ENCODE measurements at places on chromosomes 6 and 20.

- DNase-seq = no peak
Observed at GRCh38 chr6:143078468-143079324, 18.0 kb downstream of the AIG1 start.

DNA sequence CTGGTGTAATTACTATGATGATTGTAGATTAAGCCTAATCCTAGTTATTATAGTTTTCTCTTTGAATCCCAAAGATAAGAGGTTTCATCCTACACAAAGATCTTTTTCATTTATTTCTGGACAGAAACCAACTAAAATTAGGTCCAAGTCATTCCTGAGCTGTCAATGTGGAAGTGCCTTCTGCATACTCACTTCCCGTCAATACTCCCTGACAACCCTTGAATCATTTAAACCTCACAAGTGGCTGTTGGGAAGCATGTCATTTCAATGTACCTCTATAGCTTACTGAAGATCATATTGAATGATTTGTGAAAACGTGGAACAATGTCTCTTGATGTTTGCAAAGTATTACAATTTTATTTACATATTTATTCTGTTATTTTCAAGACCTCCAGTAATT is 274.1 kb downstream of the HACE1 start:
- DNase-seq = no peak

GRCh38 chr6:151285122-151285521 is 45.4 kb downstream of the AKAP12 start:
- DNase-seq = no peak

GRCh38 chr20:62149532-62150309 is 6.2 kb downstream of the SS18L1 start:
- no peak for DNase-seq

- no peak for DNase-seq
Observed at GRCh38 chr6:167164261-167164660, 6.5 kb upstream of the GPR31 start.

DNA sequence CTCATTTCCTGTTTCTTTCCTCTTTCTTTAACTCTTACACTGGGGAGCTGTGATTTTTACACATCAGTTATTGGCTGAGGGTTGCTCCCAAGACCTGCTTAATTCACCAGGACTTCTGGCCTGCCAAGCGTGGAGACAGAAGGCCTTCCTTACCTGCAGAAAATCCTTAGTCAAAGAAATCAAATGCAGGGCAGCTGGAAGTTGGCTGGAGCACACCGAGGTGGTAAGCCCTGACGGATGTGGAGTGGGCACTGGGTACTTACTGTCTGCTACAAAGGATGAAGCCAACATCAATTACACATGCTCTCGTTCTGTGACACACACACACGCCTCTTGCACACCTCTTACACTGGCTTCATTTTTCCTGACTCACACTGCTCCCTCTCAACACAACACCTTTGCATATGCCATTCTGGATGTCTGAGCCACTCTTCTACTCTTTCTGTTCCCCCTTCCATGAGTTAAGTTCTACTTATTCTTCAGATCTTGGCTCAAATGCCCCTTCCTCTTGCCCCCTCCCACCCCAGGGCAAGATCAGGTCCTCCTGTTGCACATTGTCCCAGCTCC is 61.6 kb downstream of the TTI1 start:
- DNase-seq = no peak

DNA sequence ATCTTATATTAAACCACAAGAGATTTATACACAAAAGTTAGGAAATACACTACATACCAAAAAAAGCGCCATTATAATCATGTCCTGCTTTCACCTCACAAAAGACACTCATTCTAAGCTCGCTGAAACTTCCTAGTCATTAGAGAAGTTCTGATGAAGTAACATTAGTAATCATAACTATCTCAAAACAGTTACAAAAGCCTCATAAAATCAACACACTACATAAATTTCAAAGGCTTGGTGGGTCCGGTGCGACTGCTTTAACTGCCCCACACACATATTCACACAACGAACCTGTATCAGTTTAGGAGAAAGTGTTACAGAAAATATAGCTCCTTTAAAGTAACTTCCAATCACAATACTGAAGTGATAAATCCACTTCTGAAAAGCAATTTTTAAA is 1.9 kb downstream of the PHIP start:
- DNase-seq = no peak

DNA sequence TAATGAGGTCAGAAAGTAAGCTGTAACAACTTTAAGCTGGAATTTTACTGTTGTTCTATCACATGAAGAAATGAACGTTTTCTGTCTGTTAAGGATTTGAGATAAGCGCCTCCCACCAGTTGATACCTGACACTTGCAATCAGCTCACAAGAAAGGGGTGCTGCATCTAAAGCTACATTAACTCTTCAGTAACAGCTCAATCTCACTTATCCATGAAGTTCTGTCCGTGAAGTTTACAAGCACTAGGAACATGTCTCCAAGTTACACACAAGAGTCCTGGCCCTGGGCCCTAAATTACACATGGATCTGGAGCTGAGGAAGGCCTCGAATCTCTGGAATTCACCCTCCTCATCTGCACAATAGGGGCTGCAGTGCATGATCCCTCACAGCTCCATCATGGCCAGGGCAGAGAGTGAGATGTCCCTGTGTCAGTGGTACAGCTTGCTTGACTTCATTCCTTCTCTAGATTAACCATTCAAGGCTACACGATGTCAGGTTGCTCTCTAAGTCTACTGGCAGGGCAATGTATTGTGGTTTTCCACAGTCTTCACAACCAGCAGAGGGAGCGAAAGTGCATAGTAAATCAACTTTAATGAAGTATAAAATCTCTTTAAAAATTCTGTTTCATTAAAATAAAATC is 182.4 kb upstream of the MCHR2 start:
- no peak for DNase-seq

DNA sequence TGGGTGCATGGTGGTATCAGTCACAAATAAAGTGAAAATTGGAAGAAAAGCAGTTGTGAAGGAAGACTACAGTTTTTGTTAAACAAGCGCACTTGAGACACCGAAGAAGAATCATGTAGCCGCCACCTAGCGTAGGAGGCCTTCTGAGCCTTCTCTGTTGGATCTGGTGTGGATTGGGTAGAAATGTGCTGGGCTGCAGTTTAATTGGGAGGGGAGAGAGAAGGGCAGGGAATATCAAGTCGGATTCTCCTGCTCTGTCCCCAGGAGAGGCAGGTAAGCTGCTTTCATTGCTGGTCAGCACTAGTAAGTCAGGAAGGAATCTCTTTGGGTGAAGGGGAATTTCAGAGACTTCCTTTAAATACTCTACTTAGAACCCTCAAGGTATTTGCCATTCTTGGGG is 1.2 kb upstream of the FABP7 start:
- no peak for DNase-seq

DNA sequence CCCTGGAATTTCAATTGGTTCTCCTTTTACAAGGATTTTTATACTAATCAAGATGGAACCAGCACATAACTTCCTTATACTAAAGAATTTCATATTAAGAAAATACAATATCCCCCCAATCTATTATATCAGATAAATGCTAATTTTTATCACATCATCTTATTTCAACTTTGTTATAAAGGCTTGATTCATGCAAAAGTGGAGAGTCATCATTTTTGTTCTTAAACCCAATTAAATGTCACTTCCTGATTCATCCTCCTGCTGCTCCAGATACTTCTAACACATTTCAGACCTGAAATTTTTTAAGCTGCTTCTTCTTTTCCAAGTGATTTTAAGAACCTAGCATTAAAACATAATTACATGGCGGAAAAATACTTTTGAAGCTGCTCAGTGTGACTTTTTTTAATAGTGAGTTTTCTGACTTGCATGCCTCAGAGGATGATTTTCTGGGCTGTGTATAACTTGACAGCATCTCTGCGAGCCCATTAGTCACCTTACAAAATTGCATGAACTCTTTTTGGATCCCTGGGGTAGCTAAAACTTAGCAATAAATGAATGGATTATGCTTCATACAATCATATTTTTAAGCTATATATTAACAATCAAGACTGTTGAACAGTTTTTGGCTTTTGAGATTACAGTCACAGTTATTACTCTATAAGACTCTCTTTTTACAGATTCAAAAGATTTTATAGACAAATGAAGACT is 134.1 kb downstream of the ELOVL4 start:
- no peak for DNase-seq

DNA sequence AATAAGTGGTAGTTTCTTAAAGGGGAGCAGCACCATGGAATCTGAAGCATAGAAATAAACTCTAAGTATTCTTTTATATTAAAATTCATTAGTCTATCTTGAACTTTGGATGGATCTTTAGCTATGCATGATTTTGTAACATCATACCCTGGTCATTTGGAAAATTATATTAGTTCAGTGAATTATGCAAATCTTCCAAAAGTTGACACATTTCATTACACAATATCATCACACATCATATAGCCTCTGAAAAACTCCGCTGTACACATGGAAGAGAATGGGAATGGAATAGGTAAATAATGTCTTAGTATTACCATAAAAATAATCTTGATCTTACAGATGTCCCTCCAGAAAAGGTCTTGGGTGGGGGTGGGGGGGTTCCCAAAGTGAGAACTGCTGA is 96.1 kb downstream of the ATXN1 start:
- no peak for DNase-seq

DNA sequence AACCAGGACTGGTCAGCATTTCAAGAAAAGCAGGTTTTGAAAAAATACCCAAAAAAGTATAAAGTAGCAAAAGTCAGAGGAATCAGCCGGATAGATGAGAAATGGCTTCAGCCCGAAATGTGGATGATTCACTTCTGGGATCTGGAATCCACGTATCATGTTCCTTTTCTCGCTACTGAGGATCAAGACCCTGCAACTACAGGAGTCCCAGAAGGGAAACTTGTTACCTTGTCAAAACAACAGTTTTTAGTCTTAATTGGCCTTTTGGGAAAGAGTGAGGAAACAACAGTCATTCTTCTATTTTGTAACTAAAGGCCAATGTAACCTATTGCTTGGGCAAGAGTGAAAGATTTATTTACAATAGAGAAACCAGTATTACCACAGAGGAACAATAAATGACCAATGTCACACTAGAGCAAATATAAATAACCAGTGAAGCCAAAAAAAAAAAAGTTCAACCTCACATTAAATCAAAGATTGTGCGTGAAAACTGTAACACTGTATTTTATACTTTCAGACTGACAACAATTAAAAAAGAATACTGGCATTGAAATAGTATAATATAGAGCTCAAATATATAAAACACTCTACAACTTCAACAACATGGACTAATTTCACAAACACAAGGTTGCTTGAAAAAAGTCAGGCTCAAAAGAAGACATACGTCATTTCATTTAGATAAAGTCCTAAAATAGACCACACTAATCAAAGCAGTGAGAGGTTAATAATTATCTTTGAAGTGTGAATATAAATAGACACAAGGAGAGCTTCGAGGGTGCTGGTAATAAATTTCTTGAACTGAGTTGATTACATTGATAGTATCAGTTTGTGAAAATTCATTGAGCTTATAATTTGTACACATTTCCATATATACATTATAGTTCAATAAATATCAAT is 116.2 kb downstream of the GFRAL start:
- DNase-seq = no peak

GRCh38 chr6:35544769-35545361 is 32.2 kb upstream of the TULP1 start:
- no peak for DNase-seq

DNA sequence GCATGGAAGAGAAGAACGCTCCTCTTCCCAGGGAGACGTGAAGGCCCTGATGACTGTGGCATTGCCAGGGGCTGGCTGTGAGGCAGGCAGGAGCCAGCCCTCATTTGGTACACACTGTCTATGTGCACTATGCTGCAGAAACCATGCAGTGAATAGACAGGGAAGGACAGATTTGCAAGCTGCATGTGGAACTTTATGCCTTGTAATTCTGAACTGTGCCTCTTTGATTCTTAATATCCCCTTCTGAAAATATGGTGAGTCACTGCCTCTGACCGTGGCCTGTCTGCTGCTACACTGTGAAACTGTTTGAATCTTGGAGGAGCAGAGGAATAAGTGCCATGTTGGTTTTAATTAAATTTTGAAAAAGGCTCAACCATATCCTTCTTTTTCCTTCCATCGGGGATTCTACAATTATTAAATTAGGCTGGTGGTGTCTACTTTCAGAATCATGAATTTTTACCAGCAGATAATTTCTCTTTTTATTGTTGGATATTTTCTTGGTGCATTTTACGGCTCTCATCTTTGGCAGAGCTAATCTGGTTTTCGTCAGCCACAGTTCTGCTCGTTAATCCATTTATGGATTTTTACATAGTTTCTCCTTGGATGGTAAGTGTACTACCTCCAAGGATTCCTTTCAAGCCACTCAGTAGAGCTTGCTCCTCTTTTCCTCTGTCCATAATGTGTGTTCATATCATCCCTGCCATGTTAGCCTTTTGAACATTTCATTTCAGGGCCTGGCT is 301.0 kb upstream of the SLC35B3 start:
- no peak for DNase-seq

GRCh38 chr6:96537726-96538125 is 16.1 kb downstream of the UFL1 start:
- DNase-seq = no peak

DNA sequence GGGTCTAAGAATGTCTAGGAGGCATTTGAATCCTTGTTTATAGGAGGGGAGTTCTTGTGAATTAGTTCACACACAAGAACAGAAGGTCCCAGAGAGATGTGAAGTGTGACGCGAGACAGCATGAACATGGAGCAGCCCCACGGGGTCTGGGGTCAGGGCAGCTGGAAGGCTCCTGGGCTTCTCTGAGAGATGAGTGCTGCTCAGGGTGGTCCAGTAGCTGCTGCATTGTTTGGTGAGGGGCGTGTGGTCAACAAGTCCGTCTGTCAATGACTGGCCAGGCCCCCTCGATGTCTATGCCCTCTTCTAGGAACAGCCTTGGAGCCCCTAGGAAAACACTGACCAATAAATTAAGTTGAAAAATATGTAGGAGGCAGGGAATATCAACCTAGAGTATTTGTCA is 40.2 kb upstream of the GABRR1 start:
- DNase-seq = no peak

- no peak for DNase-seq
Observed at GRCh38 chr6:105838171-105838570, 248.0 kb upstream of the PRDM1 start.

DNA sequence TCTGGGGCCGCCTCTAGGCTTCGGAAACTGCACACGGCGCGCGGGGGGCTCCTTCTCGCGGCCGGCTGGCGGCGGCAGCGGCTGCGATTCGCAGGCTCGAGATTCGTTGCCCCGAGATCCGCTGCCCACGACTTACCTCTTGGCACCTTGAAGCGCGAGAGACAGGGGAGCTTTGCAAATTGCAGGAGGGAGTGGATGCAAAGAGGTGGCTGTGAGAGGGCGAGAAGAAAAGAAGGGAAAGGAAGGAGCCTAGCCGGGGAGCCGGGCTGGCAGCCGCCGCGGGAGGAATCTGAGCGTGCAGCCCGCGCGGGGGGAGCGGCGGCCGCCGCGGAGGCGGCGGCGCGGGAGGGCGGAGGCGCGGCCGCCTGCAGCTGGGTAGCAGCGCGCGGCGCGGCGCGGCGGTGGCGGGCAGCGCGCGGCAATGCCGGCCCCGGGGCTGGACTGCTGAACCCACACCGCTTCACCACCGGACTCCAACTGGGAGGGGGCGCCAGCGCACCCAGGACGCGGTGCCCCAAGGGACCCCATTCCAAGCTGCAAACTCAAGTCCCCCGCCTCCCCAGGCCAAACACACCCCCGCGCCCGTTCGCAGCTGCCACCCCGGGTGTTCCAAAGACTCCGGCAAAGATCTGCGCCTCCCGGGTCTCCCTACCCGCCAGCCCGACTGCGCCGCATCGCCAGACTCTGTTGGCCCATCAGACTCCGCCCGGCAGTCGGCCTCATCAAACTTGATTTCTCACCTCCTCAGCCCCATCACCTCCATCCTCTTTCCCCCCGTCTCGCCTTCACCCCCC is 44.2 kb upstream of the SUPT3H start:
- no peak for DNase-seq

All from stimulated activated CD8-positive, alpha-beta memory T cell treated with anti-CD3 and anti-CD28 coated beads, Interleukin-7, amount 100 ng/mL, for 1 hour (primary cell).